ENCODE measurements at places on chromosomes 5 and 9.

- no peak for DNase-seq
Measured at GRCh38 chr5:159332800-159333544, 2.7 kb upstream of the IL12B start.

DNA sequence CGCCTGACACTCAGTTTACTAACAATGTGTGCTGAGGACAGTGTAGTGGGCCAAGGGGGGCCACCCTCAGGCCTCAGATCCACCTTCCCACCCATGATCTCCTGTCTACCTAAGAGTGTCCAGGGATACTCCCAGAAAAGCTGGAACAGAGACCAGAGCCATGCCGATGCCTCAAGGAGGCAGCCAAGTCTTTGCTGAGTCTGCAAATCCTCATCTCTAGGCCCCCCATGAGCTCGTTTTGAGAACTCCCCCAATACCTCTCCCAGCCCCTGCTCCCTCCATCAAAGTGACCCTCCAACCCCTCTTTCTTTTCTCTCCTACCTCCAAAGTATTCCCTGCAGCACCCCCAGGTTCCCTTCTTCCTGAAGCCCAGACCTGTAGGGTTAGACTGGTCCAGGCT is 53.5 kb downstream of the PCDH1 start:
- no peak for DNase-seq

DNA sequence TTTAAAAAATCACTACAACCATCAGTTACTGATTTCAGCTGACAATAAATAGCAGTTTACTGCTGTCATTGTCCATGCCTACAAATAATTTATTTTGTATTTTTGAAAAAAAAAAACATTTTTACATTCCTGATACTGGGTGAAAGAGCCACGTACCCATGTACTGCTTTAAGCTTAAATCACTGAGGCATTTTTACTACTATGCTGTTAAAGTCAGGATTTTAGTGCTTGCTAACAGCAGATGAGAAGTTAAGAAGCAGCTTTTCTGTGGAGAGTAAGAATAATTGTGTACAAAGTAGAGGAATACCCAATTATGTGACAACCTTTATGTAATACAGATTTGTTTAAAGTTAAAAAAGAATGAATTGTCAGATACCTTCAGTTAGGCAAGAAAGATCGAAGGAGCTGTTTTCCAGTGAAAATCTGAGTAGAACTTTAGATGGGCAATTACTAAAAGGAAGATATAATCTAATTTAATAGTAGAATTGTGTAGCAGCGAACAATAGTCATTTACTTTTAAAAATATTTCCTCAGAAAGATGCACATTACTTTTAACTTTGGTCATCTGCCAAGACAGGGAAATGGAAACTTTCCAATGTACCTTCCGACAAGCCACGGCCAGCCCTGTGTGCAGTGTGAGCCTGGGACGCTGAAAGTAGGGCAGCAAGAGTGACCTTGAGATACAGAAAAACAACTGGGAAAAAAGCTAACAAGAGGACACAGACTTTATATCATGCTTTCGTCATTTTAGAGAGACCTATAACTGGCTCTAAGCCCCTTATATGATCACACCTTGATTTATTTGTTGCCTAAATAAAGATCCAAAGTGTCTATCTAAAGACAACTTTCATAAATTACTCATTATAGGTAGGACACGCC is 39.9 kb downstream of the RHOBTB3 start:
- DNase-seq: no peak

DNA sequence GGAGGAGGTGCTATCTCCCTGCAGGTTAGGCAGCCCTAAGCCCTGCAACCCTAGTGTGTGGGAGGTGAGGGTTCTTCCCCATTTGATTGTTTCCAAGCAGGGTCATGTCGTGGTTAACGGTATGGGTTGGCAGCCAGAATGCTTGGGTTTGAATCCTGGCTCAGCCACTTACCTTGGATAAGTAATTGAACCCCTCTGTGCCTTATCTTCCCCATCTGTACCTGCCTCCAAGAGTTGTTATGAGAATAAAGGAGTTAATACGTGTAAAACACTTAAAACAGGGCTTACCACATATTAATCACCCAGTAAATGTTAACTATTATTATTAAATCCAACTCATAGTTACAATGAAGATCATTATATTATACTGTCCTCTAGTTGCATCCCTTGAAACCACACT is 52.2 kb upstream of the SPATA31E1 start:
- no peak for DNase-seq

- peak; percentile 12 for DNase-seq
Measured at GRCh38 chr5:134846641-134846960, 833 bp downstream of the C5orf24 start.

GRCh38 chr9:23290973-23291372 is 535.1 kb downstream of the ELAVL2 start:
- no peak for DNase-seq

DNA sequence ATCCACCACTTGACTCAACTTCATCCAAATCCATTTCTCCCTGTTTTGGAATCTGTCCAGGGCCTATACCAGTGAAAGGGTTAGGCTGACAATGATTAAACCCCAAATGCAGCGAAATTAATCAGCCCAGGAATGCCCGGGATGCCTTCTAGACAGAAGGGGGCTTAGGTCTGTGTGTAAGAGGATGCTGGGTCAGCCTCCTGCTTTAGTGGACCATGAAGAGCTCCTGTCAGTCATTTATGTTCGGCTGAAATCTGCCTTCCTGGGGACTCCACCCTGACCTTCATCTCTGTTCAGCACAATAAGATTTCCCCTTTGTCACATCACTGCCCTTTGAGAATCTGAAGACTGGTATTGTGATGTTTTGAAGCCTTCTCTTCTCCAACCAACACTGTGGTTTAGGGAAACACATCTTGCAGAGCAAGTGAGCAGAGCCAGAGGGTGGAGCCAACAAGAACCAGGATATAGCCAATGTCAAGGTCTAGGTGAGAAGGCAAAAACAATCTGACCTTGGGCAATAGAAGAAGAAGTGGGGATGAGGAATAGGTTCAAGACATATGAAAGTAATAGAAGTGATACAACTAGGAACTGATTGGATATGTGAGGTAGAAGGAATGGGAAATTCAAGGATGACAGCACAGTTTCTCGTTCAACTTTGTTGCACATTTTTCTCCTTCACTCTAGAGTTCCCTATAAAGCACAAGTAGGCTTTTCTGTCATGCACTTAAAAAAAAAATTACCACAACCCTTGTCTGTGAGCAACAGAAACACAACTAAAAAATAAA is 234.4 kb downstream of the ARHGAP26 start:
- no peak for DNase-seq

- no peak for DNase-seq
Measured at GRCh38 chr9:82722051-82722450, 340.9 kb downstream of the RASEF start.

DNA sequence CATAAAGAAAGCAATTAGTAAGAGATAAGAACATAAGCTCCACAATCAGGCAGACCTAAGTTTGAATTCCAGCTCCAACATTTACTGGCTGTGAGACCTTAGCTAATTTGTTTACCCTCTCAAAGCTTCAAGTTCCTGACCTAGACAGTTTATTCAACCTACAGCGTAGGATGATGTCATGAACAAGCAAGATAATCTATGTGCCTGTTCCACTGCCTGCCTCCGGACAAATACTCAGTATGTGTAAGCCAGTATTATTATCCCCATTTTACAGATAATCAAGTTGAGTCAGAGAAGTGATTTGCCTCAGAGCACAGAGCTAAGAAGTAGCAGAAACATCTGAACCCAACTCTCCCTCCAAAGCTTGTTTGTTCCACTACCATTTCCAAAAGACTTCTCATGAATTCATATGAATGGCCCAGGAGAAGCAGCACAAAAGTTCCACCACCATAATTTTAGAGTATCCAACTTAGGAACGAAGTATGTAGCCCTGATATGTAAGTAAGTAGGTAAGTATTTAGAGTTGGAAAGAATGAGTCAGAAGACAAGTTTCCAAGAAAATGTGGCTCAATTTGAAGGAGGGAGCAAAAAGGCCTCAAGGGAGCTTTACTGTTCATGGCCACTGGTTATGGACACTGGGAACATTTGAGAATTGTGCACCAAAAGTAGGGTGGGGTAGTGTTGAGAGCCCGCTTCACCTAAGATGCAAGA is 398.2 kb downstream of the NFIB start:
- DNase-seq: no peak

DNA sequence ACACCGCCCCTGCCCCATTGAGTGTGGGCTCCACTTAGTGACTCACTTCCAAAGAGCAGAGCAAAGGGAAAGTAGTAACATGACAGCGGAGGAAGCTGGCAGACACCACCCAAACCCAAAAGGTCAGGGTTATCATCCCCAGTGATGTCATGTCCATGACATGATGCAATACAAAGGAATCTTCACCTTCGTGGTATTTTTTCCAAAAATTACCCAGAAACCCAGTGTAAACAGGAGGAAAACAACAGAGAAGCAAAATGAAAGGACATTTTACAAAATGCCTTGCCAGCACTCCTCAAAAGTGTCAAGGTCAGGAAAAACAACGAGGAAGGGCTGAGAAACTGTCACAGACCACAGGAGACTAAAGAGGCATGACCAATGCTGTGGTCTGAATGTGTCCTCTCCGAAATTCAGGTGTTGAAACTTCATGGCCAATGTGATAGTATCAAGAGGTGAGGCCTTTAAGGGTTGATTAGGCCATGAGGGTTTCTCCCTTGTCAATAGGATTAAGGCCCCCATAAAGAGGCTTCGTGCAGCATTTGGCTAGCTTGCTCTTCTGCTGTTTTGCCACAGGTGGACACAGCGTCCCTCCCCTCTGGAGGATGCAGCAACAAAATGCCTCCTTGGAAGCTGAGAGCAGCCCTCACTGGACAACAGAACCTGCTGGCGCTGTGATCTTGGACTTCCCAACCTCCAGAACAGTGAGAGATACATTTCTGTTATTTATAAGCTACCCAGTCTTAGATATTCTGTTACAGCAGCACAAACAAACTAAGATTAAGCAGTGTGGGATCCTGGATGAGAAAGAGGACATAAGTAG is 30.5 kb upstream of the MED10 start:
- no peak for DNase-seq

GRCh38 chr9:75896193-75896592 is 5.7 kb downstream of the PCSK5 start:
- DNase-seq: no peak

DNA sequence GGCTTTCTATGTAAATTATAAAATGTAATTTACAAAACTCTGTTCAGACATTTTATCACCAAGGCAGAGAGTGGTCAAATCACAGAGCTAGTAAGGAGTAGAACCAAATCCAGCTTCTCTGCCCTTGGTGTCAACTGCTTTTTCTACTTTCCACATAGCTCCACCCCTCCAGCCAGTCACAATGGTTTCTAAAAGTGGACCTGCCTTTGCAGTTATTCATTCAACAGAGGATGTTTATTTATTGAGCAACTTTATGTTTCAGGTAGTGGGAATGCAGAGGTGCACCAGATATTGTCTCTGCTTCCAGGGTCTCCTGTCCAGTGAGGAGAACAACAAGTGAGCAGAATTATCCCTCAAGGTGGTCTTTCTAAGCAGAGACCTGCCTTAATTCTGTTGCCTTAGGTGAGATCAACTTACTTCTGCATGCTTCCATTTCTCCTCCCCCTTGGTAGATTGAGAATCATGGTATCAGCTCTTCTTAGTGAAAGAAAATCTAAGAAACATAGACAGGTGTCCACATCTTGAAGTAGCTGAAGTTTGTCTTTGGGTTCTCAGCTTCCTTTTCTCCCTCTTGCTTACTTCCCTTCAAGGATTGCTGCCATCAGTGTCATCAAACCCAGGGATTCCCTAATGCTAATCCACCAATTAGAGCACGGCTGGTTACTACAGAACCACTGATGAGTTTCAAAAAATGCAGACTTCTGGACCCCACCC is 17.2 kb upstream of the PDCD1LG2 start:
- no peak for DNase-seq

DNA sequence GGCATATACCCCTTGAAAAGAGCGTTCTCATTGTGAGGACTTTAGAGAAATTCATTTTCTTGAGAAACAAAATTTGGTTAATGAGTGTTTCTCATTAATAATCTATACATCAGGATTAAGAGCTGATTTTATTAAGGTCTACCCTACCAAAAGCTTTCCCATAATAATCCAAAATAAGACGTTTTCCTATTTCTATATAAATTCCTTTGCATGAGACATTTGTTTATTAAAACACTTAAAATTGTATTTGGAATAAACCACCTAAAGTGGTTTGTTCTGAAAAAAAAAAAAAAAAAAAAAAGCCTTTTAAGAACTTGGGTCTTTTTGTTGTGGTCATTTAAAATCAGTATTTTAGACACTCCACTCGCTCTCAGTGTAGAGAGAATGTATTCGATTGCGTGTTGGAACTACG is 695 bp upstream of the TMOD1 start:
- no peak for DNase-seq

- DNase-seq: no peak
Measured at GRCh38 chr5:67195406-67196275, 958 bp downstream of the CD180 start.

Data from CD4-positive, alpha-beta T cell treated with Interleukin-4 for 4 hours (primary cell).